Stimulated activated CD4-positive, alpha-beta T cell treated with anti-CD3 and anti-CD28 coated beads, TNF-alpha, amount 100 ng/mL, for 4 hours (primary cell): ENCODE measurements at places on chromosomes 2 and 18.

GRCh38 chr18:31929273-31929672, 13.7 kb downstream of the TRAPPC8 start:
- DNase-seq: no peak

DNA sequence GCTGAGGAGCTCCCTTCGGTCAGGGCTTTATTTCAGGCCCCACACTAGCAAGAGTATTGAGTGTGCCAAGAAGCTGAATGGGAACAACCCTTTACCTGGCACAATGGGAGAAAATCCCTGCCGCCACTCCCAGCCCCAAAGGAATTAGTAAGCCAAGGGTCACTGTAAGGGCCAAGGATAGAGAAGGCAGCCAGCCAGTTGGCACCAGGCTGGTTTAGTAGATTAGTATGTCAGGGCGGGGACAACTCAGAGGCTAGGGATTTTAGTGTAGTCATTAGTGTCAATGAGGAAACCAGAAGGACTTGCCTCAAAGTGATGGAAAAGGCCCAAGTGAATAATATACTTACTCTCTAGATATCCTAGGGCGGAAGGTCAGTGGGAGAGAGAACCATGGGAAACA, 34.9 kb upstream of the CYP26B1 start:
- DNase-seq: no peak

- DNase-seq: no peak
Observed at GRCh38 chr18:55918444-55918843, 330.5 kb upstream of the TCF4 start.

DNA sequence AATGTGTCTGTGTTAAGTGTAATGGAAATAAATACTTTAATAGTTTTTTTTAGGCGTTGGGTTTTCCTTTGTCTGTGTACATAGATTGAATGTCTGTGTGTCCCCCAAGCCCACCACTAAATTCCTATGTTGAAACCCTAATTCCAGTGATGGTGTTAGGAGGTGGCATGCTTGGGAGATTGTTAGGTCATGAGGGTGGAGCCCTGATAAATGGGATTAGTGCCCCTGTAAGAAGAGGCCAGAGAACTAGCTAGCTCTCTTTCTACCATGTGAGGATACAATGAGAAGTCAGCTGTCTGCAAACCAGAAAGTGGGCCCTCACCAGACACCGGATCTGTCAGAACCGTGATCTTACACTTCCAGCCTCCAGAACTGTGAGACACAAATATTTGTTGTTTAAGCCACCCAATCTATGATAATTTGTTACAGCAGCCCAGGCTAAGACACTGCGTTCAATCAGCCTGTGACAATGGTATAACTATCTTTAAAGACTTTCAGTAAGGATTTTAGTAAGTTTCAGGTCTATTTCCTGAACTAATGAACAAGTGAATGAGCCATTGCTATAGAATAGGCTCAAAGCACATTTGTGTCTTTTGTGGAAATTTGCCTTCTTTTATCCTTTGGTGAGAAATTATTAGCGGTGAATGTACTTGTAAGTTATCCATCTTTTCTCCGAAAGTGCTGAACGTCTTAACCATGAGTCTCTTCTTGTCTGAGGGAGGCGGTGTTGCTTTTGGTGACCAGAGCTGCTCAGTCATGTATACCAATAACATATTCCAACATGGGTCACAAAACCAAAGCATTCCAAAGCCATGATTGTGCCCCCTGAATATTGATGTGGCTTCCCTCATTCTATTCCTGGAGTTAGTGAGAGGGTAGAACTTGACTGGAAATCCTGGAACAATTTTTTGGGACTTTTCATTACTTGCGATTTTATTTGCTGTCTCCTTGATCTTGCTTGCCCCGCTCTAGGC, 29.6 kb upstream of the IL1R1 start:
- no peak for DNase-seq

DNA sequence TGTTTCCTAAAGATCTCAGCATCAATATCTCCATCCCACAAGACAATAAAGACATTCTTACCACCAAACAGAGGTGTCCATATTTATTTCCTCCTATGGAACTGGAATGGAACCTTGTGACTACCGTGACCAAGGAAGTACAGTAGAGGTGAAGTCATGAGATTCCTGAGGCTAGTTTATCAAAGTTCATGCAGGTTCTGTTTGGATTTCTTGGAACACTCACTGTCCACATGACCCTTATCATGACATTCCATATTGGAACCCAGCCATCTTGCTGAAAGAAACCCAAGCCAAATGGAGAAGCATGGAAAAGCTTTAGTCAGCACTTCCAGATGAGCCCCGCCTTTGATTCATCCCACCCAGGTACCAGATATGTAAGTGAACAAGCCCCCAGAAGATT, 516.0 kb upstream of the POU3F3 start:
- DNase-seq: no peak

- DNase-seq: no peak
Observed at GRCh38 chr2:106063181-106063580, 130.9 kb downstream of the UXS1 start.

DNA sequence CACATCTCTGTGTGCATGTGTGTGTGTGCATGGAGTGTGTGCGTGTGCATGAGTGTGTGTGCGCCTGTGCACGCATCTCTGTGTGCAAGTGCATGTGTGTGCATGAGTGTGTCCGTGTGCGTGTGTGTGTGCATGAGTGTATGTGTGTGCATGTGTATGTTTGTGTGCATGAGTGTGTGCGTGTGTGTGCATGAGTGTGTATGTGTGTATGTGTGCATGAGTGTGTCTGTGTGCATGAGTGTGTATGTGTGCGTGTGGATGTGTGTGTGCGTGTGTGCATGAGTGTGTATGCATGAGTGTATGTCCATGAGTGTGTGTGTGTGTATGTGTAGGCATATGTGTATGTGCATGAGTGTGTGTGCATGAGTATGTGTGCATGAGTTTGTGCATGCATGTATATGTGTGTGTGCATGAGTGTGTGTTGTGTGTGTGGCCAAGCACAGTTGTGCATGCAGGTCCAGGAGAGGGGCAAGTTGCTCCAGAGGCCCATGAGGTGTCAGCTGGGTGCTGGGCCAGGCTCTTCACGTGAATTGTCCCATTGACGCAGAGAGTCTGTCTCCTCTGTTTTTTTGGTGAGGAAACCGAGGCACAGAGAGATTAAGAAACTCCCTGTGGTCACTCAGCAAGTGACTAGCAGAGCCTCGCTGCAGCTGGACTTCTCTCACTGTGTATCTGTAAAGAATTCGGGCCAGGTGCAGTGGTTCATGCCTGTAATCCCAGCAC, 75.5 kb downstream of the ASB1 start:
- no peak for DNase-seq

- DNase-seq: no peak
Observed at GRCh38 chr2:142286618-142287017, 155.8 kb upstream of the LRP1B start.

- no peak for DNase-seq
Observed at GRCh38 chr2:113010088-113010487, 4.8 kb downstream of the IL36A start.

- no peak for DNase-seq
Observed at GRCh38 chr18:10900435-10900834, 248.9 kb downstream of the PIEZO2 start.

DNA sequence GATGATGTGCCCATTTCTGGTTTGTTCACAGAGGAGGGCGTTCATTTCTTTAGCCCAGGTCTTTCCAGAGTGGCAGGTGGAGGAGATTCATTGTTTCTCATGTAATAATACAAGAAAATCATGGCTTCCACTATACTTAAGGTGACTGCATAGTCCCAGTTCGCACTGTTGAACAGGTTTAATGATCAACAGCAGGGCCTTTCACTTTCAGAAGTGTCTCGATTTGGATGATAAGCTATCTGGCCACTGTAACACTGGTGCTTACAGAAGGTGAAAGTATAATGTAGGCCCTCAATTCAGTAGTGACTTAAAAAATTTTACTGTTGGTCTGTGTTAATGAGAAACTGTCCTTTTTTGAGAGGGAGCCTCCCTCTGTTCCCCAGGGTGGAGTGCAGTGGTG, 1.4 kb downstream of the RMC1 start:
- DNase-seq: no peak

DNA sequence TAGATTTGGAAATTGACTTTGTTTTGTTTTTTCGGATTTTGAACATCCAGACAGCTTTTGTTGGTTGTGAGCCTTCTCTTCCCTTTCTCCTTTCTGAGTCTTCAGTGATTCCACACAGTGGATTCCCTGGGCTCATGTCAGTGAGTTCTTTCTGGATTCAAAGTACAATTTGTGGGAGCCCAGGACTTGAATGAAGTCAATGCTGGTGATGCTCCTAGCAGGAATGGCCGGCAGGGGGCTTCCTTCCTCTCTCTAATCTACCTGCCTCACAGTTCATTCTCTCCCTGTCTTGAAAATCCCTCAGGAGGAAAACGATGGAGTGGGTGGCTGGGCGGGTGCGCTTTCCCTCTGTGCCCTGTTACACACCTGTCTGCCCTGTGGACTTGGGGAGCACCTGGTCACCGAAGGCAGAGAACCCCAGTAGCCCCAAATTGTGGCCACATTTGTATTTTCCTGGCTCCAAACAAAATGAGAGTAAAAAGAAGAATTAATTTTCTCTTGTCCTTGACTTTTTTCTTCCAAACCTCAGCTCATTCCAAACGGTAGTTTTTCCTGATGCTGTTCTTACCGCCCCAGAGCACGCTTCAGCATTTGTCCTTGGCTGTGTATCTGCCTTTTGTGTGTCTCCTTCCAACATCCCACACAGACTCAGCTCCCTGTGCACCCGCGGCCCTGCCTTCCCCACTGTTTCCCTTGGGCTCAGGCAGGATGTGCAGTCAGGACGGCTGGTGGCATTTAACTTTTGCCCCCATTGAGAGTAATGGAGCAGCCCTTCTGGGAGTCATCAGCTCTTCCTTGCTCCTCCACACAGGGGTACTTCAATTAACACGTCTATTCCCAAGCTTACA, 86.6 kb downstream of the MARCO start:
- no peak for DNase-seq

- no peak for DNase-seq
Observed at GRCh38 chr2:58107803-58108710, 61.5 kb downstream of the VRK2 start.

GRCh38 chr2:101540518-101540917, 65.6 kb upstream of the RFX8 start:
- DNase-seq: no peak

DNA sequence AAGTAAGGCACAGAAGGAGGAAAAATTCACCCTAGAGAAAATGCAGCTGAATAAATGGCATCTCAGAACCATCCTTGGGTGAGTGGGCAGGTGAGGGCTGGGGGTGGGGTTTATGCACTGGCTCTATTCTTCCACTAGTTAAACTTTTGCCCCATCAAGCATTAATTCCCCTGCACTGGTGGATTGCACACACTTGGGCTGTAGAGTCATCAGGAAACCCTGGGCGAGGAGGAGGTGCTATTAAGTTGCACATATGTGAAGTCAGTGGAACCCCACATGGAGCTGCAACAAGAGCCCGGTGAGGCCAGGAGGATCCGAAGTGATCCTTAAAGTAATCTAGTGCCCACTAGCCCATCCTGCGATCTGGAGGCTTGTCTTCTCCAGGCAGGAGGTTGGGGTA, 6.8 kb upstream of the DNAJB2 start:
- DNase-seq: no peak

DNA sequence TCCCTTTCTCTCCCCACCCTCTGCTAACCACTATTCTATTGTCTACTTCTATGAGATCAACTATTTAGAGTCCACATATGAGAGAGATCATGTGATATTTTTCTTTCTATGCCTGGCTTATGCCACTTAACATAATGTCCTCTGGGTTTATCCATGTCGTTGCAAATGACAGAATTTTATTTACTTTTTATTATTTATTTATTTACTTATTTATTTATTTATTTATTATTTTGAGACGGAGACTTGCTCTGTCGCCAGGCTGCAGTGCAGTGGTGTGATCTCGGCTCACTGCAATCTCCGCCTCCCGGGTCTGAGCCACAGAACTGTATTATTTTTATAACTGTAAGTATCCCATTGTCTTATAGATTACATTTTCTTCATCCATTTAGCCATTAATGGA, 443.4 kb upstream of the CDH19 start:
- DNase-seq: no peak
